Hypothalamus (tissue), 51 donors: ENCODE measurements at places on chromosomes 13 and 19.

GRCh38 chr19:17679526-17680229 lies 8.5 kb downstream of the UNC13A start:
- no peak for DNase-seq

- no peak for DNase-seq
Measured at GRCh38 chr13:77925616-77926015, 7.0 kb upstream of the EDNRB start.

- no peak for DNase-seq
Measured at GRCh38 chr19:33946535-33947264, 150.0 kb downstream of the KCTD15 start.

DNA sequence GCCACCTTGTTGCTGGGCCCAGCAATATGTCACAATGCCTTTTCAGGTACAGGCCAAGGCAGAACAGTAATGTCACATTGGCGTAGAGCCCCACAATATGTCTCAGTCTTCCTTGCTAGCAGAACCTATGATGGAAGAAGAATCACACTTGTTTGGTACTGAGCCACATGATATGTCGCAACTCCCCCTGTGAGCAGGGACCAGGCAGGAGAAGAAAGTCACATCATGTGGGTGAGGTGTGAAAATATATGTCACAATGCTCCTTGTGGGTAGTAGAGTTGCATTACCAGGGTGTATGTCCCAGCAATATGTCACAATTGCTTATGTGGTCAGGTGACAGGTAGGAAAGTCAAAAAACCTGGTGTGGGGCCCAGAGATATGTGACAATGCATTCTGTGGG lies 7.1 kb upstream of the ZNF91 start:
- DNase-seq: no peak

DNA sequence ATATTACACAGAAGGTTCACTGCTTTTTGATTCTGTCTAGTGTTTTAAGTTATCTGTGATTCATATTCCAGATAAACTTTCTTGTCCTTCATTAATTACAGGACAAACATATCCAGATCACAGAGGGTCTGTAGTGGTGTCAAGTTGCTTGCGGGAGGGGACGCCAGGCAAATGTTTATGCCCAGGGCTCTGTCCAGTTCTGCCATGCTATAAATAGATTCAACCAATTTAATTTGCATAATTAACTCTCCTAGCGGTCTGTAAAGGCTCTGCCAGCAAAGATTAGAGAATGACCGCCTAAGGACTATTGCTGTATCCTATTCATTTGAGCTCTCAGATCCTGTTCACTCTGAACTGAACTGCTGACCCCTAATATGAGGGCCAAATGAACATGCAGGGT lies 59.7 kb upstream of the TRPC4 start:
- no peak for DNase-seq

DNA sequence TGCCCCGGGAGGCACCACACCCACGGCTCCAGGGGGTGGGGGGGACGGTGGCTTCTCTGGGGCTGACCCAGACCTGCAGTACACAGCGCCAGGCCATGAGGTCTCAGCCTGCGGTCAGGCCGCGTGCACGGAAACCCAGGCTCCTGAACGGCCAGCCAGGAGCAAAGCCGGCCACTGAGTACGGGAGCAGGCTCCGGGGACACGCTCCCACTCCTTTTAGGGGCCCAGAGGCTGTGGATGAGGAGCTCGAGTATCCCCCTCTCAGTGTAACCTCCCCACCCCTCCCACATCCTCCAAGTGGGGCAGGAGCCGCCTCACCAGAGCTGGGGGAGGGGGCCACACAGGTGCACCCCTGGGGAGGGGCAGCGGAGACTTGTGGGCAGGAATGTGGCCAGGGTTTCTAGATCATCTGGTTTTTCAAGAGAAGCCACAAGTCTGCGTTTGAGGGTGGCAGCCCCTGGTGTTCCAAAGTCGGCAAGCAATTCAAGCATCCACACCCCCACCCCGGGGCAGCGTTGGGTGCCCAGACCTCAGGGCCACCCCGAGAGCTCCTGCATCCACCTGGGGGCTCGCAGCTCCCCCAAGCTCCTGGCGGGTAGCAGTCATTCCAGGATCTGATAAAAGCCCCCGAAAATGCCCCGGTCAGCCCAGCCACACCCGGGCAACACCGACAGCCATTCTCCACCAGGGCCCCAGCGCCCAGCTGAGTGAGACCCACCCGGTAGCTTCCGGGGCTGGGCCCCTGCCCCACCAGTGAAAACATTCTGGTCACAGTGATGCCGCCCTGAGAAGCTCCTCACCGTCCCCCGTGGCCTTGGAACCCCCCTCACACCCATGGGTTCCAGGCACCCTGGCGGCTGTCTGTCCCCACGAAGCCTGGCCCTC lies 6.1 kb downstream of the SBNO2 start:
- no peak for DNase-seq
